Esophagus muscularis mucosa (tissue), 4 donors: ENCODE measurements at places on chromosomes 3 and 15.

DNA sequence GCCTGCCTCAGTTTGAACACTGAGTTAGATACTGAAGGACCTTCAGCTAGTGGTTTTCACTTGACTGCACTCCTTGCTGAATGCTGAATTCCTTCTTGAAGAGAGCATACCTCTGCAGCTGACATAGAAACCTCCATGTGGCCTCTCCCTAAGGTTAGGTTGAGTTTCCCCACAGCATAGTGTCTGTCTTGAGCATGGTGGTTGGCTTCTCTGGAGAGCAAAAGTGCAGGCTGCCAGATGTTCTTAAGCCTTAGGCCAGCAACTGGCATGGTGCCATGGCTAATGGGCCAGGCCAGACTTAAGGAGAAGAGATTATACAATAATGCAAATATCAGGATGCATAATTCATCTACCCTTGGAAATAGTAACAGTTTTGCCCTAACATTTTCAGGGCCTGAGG is 545.6 kb upstream of the ZNF385D start:
- DNase-seq = no peak

- DNase-seq = peak; percentile 95
Measured at GRCh38 chr3:152403632-152404066, 134.9 kb downstream of the MBNL1 start.

GRCh38 chr15:83930392-83931212 is 276.7 kb downstream of the ADAMTSL3 start:
- DNase-seq = no peak

- no peak for DNase-seq
Measured at GRCh38 chr3:172185907-172186306, 146.5 kb downstream of the FNDC3B start.

- peak; percentile 77 for DNase-seq
Measured at GRCh38 chr3:141240286-141240685, 8.7 kb downstream of the PXYLP1 start.

- DNase-seq = no peak
Measured at GRCh38 chr3:184186184-184186901, at the start of gene ABCF3. TSS of gene ABCF3 (plus strand) at chr3:184186199. CDS start at chr3:184186208, 9 bp downstream.

GRCh38 chr15:88818920-88819319 is 15.7 kb downstream of the ACAN start:
- peak; percentile 88 for DNase-seq

DNA sequence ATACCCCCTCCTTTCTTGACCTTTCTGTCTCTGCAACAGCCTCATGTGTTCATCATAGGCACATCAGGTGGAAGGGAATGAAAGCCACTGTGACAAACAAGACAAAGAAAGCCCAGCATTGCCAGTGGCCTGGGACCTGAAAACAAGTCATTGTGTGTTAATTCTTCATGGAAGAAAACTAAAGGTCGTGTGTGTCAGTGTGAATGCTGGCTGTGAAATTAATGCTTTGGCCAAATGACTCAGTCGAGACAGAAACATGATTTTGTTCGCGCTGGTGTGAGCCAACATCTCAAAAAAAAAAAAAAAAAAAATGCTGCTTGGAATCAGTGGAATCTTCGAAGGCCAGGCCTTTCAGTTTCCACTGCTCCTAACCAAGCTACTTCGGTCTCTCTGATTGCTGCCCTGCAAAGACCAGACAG is 386.5 kb upstream of the PROK2 start:
- no peak for DNase-seq

- DNase-seq = no peak
Measured at GRCh38 chr3:84547971-84548970, 410.5 kb upstream of the CADM2 start.

- DNase-seq = no peak
Measured at GRCh38 chr3:112090887-112091586, 4.8 kb downstream of the C3orf52 start.

DNA sequence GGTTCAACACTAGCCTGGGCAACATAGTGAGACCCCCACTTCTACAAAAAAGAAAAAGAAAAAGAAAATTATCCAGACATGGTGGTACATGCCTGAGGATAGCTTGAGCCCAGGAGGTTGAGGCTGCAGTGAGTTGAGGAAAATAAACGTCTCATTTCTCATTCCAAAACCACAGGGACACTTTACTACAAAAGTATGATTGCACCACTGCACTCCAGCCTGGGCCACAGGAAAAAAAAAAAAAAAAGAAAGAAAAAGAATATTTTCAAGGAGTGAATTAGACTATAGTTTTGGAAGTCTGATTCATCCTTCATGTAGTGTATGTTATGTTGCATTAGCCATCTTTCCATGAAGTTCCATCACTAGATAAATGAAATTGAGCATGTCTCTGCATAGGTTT is 149.5 kb upstream of the THBS1 start:
- DNase-seq = no peak

DNA sequence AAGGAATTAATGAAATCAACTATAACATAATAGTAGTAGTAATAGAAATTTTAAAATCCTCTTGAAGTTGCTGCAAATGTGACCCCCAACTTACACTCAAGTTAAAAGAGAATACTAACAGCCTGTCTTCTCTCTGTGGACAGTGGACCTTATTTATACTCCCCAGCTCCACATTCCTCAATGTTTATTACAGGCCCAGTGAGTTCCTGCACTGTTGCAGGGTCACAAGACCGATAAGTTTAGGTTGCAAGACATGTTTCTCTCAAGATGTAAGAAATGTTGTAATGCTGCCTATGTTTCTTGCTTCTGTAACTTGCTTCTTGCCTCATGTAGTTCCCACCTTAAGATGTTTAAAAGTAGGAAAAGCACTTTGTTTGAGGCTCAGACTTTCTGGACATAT is 888.1 kb downstream of the PDCD6IP start:
- DNase-seq = no peak

DNA sequence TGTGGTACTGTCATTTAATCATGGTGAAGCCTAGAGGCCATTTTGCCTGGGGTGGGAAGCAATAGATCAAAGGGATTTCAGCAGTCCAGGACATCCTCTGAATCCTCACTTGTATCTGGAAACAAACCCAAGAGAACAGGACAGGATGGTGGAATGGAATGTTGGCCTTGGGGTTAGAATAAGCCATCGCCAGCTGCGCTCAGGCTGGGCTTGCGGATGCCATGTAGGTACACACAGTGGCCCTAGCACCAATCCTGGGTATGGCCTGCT is 76.5 kb upstream of the ALDH1A3 start:
- DNase-seq = no peak

DNA sequence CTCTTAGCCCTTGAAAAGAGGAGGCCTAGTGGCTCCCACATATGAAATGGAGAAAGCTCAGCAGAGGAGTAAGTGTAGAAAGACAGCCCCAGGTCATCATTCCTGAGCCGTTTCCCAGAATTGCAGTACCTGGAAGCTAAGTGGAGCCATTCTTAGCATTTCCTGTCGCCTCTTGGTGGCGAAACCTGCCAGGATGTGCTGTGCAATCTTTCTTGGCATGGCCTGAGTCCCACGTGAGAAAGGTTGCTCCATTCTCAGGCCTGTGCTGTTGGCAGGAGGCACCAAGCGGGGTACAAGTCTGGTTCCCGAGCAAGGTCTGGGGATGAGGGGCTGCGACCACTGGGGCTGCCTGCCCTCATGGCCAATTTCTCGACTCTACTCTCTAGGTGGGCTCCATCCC is 207.2 kb upstream of the TPM1 start:
- DNase-seq = peak; percentile 77

DNA sequence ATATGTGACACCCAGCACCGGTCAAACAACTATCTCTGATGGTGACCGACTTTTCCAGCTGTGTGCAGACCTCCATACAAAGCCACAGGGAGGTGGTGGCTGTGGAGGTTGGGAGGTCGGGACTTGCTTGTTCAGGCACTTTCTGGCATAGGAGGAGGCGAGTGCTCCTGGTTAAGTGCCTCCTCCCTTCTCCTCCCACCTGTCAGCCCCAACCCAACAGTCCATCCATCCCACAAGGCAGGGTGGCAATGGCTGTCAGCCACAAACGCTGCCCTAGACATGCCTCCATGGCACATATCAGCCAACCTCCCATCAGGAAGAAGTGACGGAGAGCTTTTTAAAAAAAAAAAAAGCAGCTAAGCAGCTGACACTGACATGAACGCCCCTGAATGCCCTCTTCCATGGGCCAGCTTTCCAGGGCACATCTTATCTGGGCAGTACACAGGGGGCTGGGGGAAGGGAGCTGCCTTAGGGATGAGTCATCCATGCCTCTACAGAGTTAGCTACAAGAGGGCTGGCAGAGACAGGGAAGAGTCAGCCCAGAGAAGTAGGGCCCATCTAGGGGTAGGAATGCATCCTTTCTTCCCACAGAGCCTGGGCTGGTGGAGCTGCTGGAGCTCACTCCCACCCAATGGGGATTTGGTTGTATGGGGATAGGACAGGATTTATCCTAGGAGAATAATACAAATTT is 41.2 kb downstream of the CCDC12 start:
- DNase-seq = no peak

GRCh38 chr3:71530903-71531530 is 52.5 kb downstream of the FOXP1 start:
- no peak for DNase-seq

- DNase-seq = peak; percentile 64
Measured at GRCh38 chr15:62209322-62209721, 44.2 kb upstream of the C2CD4B start.

GRCh38 chr3:139937674-139938279 is 2.8 kb downstream of the CLSTN2 start:
- DNase-seq = peak; percentile 81

- DNase-seq = peak; percentile 34
Measured at GRCh38 chr15:57655809-57656208, 50.7 kb upstream of the POLR2M start.

DNA sequence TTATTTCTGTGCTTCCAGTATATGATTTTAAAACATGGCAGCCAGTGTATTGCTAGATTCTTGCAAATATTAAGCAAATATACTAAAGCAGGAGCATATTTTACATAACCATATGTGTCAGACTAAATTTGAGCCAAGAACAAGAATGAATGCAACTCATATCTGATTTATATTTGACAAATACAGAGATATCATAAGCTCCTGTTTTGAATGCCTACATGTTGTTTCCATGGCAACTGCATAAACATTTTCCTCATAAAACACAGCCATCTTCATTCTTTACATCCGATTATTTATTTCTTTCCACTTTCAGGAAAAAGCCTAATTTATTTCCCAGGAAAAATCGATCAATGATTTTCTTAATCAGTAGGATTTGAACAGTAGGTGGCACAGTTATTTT is 172.2 kb upstream of the TSPAN3 start:
- DNase-seq = no peak

DNA sequence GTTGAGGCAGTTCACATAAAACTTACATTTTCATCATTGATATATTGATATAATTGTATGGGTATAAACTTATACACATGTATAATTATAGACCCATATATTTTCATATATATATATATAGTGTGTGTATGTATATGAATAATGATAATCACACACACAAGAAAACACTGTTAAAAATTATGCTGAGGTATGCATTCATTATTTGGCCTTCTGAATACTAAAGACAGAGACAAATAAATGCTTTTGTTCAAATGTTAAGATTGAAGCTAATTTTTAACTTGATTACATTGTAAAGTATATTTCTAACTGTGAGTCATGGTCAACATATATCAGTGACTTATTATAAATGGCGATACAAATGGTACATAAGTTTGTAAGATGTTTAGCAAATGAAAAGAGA is 888.8 kb downstream of the OTOL1 start:
- no peak for DNase-seq

DNA sequence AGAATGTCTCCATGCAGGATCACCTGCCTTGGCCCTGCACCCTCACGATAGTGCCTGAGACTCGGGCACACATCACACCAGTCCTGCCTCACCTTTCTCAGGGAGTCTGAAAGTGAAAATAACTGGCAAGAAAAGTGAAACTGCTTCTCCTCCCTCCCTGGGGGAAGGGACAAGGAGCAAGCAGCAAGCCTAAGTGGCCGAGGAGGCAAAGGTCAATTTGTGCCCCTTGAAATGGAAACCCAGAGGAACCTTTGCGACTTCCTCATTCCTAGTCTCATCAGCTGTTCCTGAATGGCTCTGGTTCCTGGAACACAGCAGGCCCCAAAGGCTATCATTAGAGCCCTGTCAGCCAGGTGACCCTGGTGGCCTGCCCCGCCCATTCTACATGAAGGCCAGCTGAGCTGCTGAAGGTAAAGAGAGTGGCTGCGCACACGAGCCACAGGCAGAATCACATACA is 28.0 kb upstream of the SLCO2A1 start:
- no peak for DNase-seq

DNA sequence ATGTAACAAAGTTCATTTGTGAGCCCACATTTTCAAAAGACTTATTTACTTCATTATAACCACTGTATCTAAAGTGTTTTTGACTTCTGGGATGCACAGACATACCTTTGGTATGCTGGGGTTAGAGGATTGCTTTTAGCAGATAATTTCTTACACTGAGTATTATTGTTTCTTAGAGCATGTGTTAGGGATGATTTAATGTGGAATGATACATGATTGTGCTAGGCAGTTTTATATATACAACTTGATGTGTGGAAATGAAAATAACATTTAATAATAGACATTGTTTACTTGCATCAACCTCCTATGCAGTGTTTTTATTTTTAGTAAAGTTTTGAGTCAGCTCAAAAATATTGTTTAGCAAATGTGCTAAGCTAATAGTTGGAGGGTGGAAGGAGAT is 3.4 kb downstream of the KIF23 start:
- no peak for DNase-seq

DNA sequence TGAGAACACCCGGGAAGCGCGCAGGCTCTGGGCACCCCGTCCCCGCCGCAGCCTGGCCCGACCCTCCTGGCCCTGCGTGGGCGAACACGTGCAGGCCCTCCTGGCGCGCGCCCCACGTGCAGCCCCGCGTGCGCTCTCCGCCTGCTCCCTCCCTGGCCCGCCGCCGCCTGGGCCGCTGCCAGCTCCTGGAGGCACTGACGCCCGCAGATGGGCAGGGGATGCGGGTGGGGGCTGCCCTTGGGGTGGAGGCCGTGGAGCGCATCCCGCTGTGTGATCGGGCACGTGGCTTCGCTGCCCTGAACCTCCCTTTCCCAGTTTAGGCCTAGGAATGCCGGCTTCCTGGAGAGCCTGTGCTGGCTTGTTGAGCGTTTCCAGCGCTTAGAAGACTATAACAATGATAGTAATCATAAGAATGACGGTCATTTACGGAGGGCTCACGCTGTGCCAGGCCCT is 104.6 kb upstream of the SLC6A6 start:
- DNase-seq = no peak

GRCh38 chr3:156330415-156330814 is 210.0 kb downstream of the KCNAB1 start:
- no peak for DNase-seq
